ENCODE measurements at places on chromosomes 16 and 17. TPM values are rescaled to one million over a fixed set of nuclear protein-coding genes. Genes with fewer than 3 reads are reported as not detected.

DNA sequence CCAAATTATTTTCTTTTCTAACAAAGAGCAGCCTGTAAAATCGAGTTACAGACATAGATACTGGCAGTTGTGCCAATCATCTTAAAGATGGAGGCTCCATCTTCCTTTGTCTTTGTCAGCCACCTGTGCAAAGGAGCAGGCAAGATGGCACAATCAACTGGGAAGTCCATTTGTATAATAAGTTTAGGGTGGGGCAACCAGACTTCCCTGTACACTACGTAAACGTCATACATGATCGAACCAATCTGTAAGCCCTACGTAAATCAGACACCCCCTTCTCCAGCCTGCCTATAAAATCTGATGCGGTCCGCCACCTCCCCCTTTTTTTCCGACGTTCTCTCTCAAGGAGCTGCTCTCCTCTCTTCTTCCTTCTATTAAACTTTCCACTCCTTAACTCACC is 31.4 kb upstream of the MEAK7 start:
- no peak for DNase-seq

GRCh38 chr17:53807286-53807685 is 15.4 kb upstream of the KIF2B start:
- DNase-seq = no peak

GRCh38 chr17:19418251-19418992 is 7.4 kb downstream of the RNF112 start:
- no peak for DNase-seq

GRCh38 chr16:24610416-24610755 is 71.0 kb downstream of the RBBP6 start:
- no peak for DNase-seq

DNA sequence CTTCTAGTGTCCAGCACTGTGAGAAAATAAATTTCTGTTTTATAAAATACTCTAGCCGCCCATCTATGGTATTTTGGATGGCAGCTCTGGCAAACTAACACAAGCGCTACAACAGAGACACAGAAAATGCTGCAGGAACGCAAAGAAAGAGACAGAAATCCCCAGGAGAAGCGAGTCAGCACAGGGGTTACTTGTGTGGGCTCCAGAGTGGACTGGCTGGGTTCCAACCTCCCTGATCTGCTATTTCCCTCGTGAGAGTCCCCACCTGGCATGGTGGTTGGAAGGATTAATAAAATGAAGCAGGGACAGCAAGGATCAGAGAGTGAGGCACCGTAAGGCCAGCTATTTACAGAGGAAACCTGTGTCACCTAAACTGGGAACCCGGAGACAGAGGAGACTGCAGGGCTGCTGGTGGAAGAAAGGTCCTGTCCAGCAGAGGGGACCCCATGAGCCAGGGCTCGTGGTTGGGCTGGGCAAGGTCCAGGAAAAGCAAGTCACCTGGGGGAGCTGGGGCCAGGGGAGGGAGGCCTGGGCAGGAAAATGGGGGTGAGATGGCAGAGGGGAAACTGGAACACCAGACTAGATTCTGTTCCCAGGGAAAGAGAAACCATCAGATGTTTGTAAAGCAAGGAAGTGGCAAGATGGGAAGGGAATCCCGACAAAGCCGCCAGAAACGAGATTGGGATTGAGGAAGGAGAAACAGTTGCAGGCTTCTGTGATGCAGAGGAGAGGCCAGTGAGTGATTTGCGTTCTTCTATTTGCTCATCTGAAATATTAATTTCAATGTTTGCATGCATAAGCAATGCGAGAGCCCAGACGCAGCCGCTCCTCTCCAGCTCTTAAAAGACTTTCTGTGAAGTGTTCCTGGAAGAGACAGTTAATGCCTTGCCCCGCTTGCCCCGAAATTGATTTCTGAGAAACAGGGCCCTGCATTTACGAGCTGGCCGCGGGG is 63.0 kb upstream of the TEKT3 start:
- no peak for DNase-seq

GRCh38 chr16:26983426-26983825 is 83.3 kb upstream of the C16orf82 start:
- DNase-seq = no peak

GRCh38 chr16:55039931-55040330 is 109.3 kb downstream of the IRX5 start:
- DNase-seq = no peak

- DNase-seq = no peak
These were observed 201.0 kb upstream of the WSCD1 start for GRCh38 chr17:5869041-5869745.

GRCh38 chr16:4523686-4524085 is 14.9 kb downstream of the CDIP1 start:
- no peak for DNase-seq

GRCh38 chr17:34436607-34437006 is 73.6 kb upstream of the CCL1 start:
- no peak for DNase-seq

DNA sequence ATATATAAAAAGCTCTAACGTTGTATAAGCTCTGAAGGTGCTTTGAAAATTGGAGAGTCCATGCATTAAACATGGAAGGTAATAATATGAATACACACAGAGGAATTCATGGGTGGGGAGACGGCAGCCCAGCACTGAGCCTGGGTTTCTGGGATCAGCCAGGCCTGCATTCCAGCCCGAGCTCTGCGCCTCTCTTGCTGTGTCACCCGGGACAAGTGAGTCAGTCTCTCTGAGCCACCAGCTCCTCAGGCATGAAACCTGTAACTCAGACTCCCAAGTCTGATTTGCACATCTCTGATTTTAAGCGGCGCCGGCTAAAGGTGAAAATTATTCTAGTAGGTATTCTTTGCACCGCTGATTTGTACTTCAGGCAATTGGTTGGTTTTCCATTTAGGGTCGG is 238.8 kb downstream of the MRTFB start:
- no peak for DNase-seq

- DNase-seq = no peak
These were observed 31.7 kb downstream of the CNGB1 start for GRCh38 chr16:57938936-57939871.

The NPIPB9 gene
- 2.0 TPM for total RNA-seq

The TBC1D3K gene
- 0.06 TPM for total RNA-seq

The CCL8 gene
- not detected for total RNA-seq

The CCDC144A gene
- total RNA-seq = 1.5 TPM

The SCGB1C2 gene
- not detected for total RNA-seq
